ENCODE measurements at places on chromosomes 4 and X.

DNA sequence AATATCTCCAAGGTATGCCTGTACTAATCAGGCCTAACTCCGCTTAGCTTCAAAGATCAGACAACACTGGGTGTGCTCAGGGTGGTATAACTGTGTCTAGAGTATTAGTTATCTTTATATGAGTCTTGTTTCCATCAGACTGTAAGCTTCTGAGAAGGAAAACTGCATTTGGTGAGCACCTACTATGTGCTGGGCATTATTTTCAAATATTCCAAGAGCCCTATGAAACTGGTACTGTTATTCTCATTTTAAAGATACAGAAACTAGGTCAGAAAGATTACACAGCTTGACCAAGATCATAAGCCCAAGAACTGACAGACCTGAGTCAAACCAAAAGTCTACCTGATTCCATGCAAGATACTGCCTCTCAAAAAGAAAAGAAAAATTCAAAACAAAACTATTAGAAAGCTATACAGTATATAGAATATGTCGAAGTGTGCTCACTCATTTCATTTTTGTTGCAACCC lies 44.4 kb downstream of the LRBA start:
- no peak for DNase-seq

DNA sequence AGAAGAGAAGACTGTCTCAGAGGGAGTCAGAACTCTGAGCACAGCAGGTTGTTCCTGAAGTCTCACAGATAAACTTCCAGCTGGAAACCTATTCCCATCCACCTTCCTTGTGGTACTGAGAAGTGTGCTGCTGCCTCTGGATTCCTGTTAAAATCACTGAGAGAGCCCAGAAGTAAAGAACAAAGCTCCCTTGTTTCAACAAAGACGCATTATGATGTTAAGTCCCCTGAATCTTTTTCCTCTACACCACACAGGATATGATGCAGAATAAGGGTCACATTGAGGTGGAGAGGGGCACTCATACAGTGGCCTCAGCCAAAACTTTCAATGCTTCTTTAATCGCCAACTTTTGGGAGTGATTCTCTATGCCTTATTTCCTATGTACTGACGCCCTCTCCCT lies 321.0 kb downstream of the OPHN1 start:
- DNase-seq = no peak

DNA sequence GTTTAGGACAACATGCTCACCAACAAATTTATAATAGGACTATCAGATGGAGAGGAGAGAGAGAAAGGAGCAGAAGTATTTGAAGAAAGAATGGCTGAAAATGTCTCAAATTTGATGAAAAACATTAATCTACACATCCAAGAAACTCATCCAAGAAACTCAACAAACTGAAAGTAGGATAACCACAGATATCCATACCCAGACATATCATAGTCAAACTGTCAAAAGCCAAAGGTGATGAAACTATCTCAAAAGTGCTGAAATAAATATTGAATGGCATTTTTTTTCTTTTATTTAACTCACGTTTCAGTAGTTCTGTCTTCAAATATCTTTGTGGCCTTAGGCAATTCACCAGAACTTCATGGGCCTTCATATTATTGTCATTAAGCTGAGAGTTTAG lies 116.2 kb downstream of the TBC1D19 start:
- DNase-seq = no peak

GRCh38 chrX:46849933-46850332 lies 13.1 kb downstream of the RP2 start:
- DNase-seq = no peak
